Thoracic aorta (tissue), 2 donors: ENCODE measurements at places on chromosomes 1 and 21.
A peak's percentile ranks its signal among the peaks of the same experiment; 100 is the strongest.

DNA sequence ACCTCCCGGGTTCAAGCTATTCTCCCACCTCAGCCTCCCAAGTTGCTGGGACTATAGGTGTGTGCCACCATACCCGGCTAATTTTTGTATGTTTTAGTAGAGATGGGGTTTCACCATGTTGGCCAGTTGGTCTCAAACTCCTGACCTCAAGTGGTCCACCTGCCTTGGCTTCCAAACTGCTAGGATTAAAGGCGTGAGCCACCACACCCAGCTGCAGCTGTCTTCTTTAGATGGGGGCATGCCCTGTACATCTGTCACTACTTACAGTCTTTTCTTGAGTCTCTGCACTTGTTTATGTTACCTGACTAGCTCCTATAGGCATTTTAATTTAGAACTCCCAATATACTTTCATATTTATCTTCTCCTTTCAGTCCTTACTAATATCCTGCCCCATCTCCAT is 64.2 kb downstream of the SELENOF start:
- no peak overlapping the region for H3K4me3 ChIP-seq
- H3K4me1 ChIP-seq, result no peaks in the 10 kb centered on the region
- DNase-seq, result no peak
- no peaks in the 10 kb centered on the region for H3K27me3 ChIP-seq
- no peaks in the 10 kb centered on the region for H3K36me3 ChIP-seq

DNA sequence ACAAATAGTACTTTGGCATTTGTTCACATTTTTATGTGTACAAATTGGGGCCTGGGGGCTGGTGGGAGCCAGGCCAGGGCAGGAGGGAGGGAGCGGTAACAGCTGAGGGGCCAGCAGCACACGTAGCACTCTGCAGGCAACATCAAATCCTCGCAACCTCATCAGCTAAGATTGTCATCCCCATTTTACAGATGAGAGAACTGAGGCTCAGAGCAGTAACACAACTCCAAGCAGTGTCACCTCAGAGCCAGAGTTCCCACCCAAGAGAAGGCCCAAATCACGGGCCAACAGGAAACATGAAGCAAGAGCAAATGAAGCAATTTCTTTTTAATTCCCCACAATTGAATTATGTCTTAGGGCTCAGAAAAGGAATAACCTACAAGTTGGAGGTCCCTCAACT is 14.1 kb downstream of the IFFO2 start:
- no peaks in the 10 kb centered on the region for H3K27me3 ChIP-seq
- H3K4me3 ChIP-seq, result no peak overlapping the region
- H3K36me3 ChIP-seq, result no peaks in the 10 kb centered on the region
- no peak overlapping the region for H3K27ac ChIP-seq
- no peak for DNase-seq
- peaks cover 90% of the 10 kb centered on the region for H3K4me1 ChIP-seq

GRCh38 chr1:35029761-35030160 is 2.0 kb downstream of the ZMYM6 start:
- no peaks in the 10 kb centered on the region for H3K36me3 ChIP-seq
- H3K4me1 ChIP-seq, result peaks cover 19% of the 10 kb centered on the region
- H3K4me3 ChIP-seq, result peak overlapping the region; percentile 92
- H3K27ac ChIP-seq, result peak overlapping the region; percentile 95

DNA sequence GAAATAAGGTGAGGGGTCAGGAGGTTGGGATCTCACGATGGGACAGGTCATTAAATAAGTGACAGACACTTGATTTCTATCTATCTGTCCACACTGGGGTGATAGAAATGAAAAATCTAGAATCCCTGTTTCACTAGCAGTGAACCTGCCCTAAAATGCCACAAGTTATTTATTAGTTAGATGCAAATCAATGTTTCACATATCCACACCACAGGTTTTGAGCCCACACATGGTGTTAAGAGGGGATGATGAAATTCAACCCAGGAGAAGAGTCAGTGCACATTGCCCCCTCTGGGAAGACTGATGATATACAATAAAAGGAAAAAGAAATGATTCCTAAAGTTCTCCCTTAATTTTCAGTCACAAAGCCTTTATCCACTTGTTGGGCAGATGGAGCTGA is 10.1 kb upstream of the NTPCR start:
- no peaks in the 10 kb centered on the region for H3K27me3 ChIP-seq
- DNase-seq, result no peak
- H3K36me3 ChIP-seq, result no peaks in the 10 kb centered on the region
- H3K4me1 ChIP-seq, result no peaks in the 10 kb centered on the region

DNA sequence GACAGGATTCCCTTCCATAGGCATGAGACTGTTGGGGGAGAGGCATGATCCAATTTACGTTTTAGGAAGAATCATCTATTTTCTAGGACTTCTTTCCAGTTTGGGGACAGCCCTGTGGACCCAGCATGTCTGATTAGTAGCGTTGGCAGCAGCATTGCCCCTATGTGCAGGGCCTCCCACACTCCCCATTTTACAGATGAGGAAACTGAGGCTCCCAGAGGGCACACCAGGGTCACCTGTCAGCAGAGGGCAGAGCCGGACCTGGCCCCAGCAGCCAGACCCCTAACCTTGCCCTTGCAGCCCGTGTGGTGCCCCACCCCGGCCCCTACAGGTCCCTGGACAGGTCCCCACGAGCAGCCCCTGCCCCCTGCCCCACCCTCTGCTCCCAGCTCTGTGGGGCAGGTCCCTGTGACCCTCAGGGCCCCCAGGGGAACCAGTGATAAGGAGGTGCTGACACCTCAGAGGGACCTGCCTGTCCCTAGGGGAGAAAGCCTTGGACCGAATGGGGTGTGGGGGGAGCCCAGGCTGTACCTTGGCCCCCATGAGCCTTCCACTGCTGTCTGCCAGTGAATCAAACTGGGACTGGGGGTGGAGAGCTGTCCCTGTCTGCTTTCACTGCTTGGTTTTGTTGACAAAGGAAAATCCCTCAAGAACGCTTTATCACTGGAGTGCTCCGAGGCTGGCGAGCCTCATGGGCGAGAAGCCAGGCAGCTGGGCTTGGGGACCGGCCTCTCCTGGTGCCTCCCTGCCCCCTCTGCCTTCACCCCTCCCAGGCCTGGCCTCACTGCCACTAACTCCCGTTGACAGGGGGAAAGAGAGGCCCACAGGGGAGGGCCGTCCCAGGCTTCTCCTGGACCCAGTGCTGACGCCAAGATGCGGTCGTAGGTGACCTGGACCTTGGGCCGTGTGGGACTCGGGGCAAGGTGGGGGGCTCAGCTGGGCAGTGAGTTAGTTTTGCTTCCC is 39.4 kb upstream of the CCDC27 start:
- no peaks in the 10 kb centered on the region for H3K36me3 ChIP-seq
- no peak overlapping the region for H3K4me3 ChIP-seq
- no peak for DNase-seq
- H3K4me1 ChIP-seq, result no peaks in the 10 kb centered on the region
- H3K27ac ChIP-seq, result no peak overlapping the region

- no peak overlapping the region for H3K27ac ChIP-seq
- H3K27me3 ChIP-seq, result no peaks in the 10 kb centered on the region
- no peaks in the 10 kb centered on the region for H3K36me3 ChIP-seq
- no peak overlapping the region for H3K4me3 ChIP-seq
- H3K4me1 ChIP-seq, result no peaks in the 10 kb centered on the region
- DNase-seq, result no peak
Observed at GRCh38 chr1:147336291-147336690, 93.8 kb downstream of the CHD1L start.

- H3K27ac ChIP-seq, result no peak overlapping the region
- H3K4me3 ChIP-seq, result no peak overlapping the region
- H3K27me3 ChIP-seq, result no peaks in the 10 kb centered on the region
- no peak for DNase-seq
Observed at GRCh38 chr1:151273924-151274466, 8.1 kb upstream of the ZNF687 start.

- no peaks in the 10 kb centered on the region for H3K36me3 ChIP-seq
- H3K27ac ChIP-seq, result no peak overlapping the region
- no peaks in the 10 kb centered on the region for H3K27me3 ChIP-seq
- no peak for DNase-seq
Observed at GRCh38 chr1:94382201-94382600, 36.0 kb upstream of the ABCD3 start.

DNA sequence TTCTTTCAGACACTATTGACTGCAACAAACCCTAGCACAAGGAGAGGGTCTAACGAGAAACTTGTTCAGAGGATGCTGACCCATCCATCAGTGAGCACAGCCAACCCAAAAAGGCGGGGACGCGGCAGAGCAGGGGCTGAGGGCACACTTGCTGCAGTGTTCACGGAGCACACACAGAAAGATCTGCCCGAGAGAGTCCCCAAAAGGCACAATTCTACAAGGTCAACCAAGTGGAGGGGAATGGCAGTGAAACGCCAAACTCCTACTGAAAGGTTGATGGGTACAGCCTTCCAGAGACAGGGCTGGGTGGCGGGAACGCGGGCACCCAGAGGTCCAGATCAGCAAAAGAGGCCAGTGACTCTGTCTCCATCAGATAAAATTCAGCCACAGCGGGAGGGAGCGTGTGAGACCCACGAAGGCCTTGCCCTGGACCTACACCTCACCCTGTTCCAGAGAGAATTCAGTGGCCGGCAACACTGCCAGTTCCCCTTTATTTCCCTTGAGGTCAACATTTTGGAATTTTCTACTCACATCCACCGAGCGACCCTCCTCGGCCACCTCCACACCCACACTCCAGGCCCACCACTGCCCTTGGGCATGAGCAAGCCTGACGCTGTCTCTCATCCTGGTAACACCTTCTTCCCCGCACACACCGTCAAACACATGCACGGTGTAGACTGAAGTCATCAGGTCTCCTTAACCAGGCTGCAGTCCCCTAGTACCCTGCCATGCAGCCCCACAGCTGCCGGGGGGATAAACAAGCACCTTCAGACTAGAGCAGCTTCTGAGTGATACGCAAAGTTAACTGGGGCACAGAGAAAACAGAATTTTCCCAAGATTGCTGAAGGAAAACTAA is 5.5 kb downstream of the GNG4 start:
- no peak overlapping the region for H3K27ac ChIP-seq
- H3K27me3 ChIP-seq, result peaks cover 4% of the 10 kb centered on the region
- H3K36me3 ChIP-seq, result no peaks in the 10 kb centered on the region
- no peak overlapping the region for H3K4me3 ChIP-seq

- no peaks in the 10 kb centered on the region for H3K36me3 ChIP-seq
- no peaks in the 10 kb centered on the region for H3K4me1 ChIP-seq
- H3K4me3 ChIP-seq, result no peak overlapping the region
- no peak for DNase-seq
- no peak overlapping the region for H3K27ac ChIP-seq
- H3K27me3 ChIP-seq, result no peaks in the 10 kb centered on the region
Observed at GRCh38 chr1:7948960-7949359, 8.3 kb upstream of the TNFRSF9 start.

- H3K36me3 ChIP-seq, result no peaks in the 10 kb centered on the region
- peaks cover 13% of the 10 kb centered on the region for H3K4me1 ChIP-seq
- DNase-seq, result no peak
Observed at GRCh38 chr1:234942879-234943506, 185.6 kb downstream of the TOMM20 start.

DNA sequence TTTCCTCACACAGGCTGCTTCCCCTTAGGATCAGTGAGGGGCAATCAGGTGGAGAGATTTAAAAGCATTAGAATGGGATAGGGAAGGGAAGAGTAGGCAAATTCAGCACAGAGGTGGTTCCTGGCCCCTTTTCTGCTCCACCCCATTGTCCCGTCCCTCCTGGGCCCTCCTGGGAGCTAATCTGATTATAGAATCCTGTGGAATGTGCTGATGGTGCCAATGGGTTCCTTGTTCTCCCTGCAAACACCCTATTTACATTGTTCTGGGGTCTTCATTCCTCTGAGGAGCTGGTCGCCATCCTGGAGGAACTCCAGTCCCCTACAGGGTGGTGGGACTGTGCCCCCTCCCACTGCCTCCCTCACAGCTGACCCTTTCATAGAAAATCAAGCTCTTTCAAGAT is 34.4 kb upstream of the LRP8 start:
- no peaks in the 10 kb centered on the region for H3K27me3 ChIP-seq
- no peak overlapping the region for H3K4me3 ChIP-seq
- H3K27ac ChIP-seq, result no peak overlapping the region
- H3K36me3 ChIP-seq, result no peaks in the 10 kb centered on the region

DNA sequence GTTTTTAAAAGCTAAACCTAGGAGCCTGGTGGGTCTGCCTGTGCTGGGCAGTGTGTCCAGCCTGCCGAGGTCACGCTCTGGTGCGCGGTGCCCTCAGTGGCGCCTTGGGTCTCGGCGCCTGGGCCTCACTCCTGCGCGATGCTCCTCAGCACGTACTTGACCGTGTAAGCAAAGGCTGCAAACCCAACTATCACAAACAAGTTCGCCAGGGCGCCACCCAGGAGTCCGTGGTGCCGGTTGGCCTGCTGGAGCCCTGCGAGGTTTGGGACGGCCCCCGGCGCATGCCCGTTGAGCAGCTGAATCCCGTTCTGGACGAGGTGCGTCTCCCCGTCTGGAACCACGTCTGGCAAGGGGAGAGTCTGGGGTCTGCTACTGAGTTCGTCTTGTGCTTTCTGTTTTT is 8.6 kb upstream of the C1QTNF12 start:
- H3K4me1 ChIP-seq, result no peaks in the 10 kb centered on the region
- H3K27ac ChIP-seq, result no peak overlapping the region
- no peak overlapping the region for H3K4me3 ChIP-seq
- no peaks in the 10 kb centered on the region for H3K27me3 ChIP-seq

GRCh38 chr1:150622303-150622975 is 7.0 kb downstream of the ENSA start:
- H3K36me3 ChIP-seq, result peaks cover 47% of the 10 kb centered on the region
- peak overlapping the region; percentile 56 for H3K27ac ChIP-seq
- H3K4me1 ChIP-seq, result peaks cover 34% of the 10 kb centered on the region
- H3K4me3 ChIP-seq, result no peak overlapping the region
- H3K27me3 ChIP-seq, result no peaks in the 10 kb centered on the region

- H3K4me3 ChIP-seq, result no peak overlapping the region
- H3K4me1 ChIP-seq, result peaks cover 10% of the 10 kb centered on the region
- no peaks in the 10 kb centered on the region for H3K36me3 ChIP-seq
- no peak for DNase-seq
- H3K27me3 ChIP-seq, result no peaks in the 10 kb centered on the region
Observed at GRCh38 chr1:237811633-237812032, 79.1 kb downstream of the ZP4 start.

DNA sequence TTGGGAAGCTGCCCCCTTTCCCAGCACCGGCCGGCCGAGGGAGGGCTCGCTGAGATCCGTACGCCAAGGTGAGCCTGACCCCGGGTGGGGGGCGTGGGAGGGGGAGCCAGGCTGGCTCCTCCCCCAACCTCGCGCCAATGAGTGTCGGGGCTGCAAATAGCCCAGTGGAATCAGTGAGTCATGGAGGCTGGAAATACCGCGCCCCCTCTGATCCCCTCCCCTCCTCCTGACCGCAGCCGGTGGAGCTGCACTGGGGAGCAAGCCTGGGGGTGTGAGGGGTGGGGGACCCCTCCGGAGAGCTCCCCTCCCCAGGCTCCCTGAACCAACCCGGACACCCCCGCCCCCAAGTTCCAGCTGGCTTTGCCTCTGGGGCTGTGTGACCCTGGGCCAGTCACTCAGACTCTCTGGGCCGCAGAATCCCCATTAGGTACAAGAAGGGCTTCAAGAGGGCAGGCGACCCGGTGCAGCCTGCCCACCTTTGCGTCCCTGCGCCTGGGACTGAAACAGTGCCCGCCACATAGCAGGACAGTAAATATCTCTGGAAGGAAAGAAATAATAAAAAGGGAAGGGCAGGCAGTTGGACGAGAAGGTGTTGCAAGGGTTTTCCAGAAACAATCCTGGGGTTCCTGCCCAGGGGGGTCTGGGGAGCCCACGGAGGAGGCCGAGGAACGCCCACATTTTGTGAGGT is 4.5 kb downstream of the HSPB7 start:
- H3K4me3 ChIP-seq, result peak overlapping the region; percentile 83
- peaks cover 8% of the 10 kb centered on the region for H3K36me3 ChIP-seq
- peak; percentile 57 for DNase-seq
- H3K4me1 ChIP-seq, result peaks cover 32% of the 10 kb centered on the region
